Kidney capillary endothelial cell (primary cell): ENCODE measurements at places on chromosomes 6 and 20.

GRCh38 chr6:46756469-46757213 lies 9.9 kb downstream of the ANKRD66 start:
- no peak for DNase-seq

- DNase-seq = peak; percentile 42
These were observed 57.7 kb downstream of the RSPO3 start for GRCh38 chr6:127176146-127176545.

GRCh38 chr6:27797960-27798359 lies 114.2 kb downstream of the OR2B2 start:
- DNase-seq = no peak

DNA sequence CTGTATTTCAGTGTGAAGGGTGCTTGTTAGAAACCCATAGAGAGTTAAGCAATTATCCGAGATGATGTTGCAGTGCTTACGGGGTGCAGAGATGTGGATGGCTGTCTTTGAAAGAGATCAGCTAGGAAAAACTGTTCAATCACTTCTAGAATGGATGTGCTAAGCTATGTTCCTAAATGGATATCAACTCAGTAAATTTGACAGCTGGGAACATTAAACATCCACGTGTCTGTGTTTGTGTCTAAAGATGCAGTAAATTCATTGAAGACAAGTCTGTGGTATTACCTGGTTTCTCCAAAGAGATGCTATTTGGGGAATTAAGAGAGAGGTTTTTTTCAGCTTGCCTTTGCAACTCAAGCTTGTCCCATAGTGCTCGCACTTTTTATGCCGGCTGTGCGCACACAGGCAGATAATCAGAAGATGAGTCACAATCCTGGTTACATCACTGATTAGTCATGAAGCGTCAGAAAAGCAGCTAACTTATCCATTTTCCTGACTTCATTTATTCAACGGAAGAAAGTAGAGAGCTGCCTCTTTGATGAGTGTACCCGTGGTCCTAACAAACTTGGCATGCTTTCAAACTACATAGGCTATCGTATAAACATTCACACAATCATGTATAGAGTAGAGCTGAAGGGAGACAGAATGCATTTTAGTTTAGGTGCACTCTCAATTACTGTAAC lies 691.7 kb upstream of the SLC35B3 start:
- DNase-seq = peak; percentile 19

- no peak for DNase-seq
These were observed 62.8 kb downstream of the SAMD3 start for GRCh38 chr6:130159956-130160355.

DNA sequence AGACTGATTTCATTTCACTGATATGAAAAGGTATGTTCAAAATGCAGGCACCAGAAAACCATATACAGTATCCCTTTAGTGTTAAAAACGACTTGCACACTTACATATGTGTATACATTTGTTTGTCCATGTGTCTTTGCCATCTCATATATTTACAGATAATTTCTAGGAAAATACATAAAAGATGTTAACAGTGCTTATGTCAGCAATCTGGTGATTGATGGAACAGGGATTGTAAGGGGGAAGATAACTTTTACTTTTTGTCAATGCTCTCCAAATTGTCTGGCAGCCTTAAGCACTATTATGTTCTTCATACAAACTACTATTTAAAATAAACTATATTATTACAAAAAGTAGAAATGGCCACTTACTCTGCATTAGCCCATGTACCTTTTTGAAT lies 238.5 kb upstream of the DEFB112 start:
- DNase-seq = no peak

GRCh38 chr6:133893946-133894345 lies 5.0 kb downstream of the TCF21 start:
- DNase-seq = no peak

GRCh38 chr20:34977365-34978091 lies 21.9 kb downstream of the MYH7B start:
- no peak for DNase-seq

GRCh38 chr6:108752733-108753590 lies 95.3 kb upstream of the ARMC2 start:
- no peak for DNase-seq

GRCh38 chr6:149221774-149222070 lies 95.8 kb upstream of the TAB2 start:
- no peak for DNase-seq

DNA sequence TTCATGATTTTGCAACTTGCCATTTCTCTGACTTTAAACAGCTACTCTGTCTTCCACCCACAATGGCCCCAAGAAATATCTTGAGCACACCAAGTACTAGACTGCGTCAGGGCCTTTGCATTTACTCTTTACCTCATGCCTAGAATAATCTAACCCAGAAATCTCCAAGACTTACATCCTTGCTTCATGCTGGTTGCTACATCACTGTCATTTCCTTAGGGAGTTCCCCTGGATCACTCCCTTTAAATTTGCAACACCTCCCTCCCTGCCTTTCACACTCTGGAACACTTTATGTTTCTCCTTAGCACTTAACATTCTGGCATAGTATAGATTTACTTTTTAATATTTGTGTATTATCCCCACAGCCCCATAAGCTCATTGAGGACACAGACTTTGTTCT lies 4.9 kb upstream of the ELOVL5 start:
- DNase-seq = no peak

GRCh38 chr6:11754625-11755271 lies 23.9 kb downstream of the ADTRP start:
- peak; percentile 86 for DNase-seq

GRCh38 chr20:64083804-64084684 lies at the start of gene LKAAEAR1:
Gene LKAAEAR1 (minus strand): TSS chr20:64084398. CDS start chr20:64084219, 179 bp downstream.
- DNase-seq = no peak

- no peak for DNase-seq
These were observed 258.9 kb downstream of the COL12A1 start for GRCh38 chr6:74946961-74947360.

- no peak for DNase-seq
These were observed 140.0 kb upstream of the SGK1 start for GRCh38 chr6:134457941-134458340.

- no peak for DNase-seq
These were observed 99.5 kb downstream of the CD164 start for GRCh38 chr6:109282756-109283155.

- DNase-seq = no peak
These were observed 163.6 kb downstream of the LAMA2 start for GRCh38 chr6:129046526-129046925.

- no peak for DNase-seq
These were observed 12.7 kb downstream of the IL22RA2 start for GRCh38 chr6:137160763-137161162.

- DNase-seq = no peak
These were observed 57.1 kb upstream of the CEP162 start for GRCh38 chr6:84284428-84285049.

DNA sequence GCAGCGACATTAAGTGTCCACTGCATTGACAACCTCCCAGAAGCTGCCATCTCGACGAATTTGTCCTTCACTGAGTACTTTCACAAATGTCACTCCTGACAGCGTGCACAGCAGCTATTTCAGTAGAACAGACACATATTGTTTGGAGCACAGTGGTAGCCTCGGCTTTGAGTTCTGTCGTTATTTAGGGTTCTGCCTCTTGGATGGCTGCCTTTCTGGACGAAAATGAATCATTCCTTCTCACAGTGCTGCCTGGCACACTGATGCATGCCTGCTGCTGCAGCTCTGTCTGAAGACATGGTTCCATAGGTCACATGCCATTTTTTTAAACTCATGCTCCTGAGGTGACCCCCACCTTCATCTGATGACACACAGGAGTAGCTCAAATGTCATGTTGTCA lies 477.0 kb downstream of the C6orf118 start:
- no peak for DNase-seq

DNA sequence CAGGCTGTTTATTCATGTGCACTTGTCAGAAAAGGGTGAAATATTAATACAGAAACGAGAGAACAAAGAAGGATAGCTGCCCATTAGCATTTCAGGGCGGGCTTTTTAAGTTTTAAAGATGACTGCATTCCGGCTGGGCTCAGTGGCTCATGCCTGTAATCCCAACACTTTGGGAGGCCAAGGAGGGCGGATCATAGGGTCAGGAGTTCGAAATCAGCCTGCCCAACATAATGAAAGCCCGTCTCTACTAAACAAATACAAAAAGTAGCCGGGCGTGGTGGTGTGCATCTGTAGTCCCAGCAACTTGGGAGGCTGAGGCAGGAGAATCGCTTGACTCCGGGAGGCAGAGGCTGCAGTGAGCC lies 130.5 kb downstream of the HFE start:
- DNase-seq = peak; percentile 35
